ENCODE measurements at places on chromosomes 1 and 21.

- peak; percentile 10 for DNase-seq
Measured at GRCh38 chr1:29655945-29656850, 419.9 kb downstream of the PTPRU start.

DNA sequence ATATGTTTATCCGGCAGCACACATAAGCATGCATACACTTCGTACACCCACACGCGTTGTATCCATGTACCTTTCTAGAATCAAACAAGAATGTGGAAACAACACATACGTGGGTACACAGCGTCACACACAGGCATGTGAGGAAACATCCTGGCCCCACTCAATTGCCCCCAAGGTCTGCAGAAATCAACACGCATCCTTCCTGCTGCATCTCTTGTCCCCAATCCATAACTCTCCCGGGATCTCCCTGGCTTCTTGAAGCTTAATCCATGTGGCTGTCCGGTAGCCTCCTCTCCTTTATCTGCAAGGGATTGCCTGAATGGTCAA, 5.5 kb upstream of the TBX15 start:
- no peak for DNase-seq

DNA sequence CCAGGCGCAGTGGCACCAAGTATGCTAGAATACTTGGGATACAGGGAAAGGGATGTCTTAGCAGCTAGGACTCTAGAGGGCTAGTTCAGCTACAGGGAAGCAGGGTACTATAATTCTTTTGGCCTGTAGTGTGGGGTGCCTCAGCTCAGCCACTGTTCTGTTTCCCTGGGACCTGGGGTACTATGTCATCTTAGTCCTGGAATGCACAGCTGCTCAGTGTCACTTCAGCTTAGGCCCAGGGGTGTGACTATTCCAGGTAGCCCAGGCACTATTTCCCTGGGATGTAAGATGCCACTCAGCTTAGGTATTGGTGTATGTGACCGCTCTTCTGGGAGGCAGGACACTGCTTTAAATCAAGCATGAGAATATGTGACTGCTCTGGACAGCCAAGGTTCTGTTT, 34.1 kb downstream of the RGSL1 start:
- DNase-seq = no peak

GRCh38 chr1:150186789-150187559, 37.3 kb downstream of the PLEKHO1 start:
- DNase-seq = no peak

DNA sequence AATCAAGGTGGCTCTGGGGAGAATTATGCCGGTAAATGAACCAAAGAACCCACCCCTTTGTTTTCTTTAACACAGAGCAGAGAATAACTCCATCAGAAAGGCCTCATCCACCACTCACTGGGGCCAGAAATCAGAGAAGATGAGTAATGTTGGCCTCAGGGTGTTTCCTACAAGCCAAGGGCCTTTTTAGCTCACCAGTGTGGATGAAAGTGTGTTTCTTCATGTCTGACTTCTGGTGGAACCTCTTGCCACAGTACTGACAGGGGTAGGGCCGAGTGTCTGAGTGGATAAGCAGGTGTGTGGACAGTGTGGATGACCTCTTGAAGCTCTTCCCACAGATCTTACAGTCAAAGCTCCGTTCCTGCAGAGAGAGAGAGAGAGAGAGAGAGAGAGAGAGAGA, 8.3 kb downstream of the GFI1 start:
- DNase-seq = no peak

- DNase-seq = no peak
Measured at GRCh38 chr1:212520746-212521145, 87.8 kb upstream of the ATF3 start.

GRCh38 chr1:36156329-36157114, 562 bp downstream of the MAP7D1 start:
- DNase-seq = peak; percentile 71

DNA sequence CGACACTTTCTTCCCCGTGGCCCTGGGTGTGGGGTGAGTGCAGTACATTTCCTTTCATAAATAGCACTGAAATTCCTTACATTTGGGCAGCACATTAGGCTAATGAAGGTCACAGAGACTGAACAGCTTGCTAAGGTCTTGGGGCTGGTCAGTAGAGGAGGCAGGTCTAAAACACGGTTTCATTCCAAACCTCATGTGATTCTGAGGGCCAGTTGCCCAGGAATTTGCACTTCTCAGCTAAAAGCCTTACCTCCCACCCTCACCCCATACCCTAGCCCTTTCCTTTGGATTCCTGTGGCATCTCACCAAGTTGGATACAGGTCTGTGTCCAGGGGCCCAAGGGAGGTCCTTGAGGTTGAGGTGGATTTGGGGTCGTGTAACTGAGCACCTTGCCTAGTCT, 147.8 kb upstream of the CD34 start:
- no peak for DNase-seq

Measured in stimulated activated CD4-positive, alpha-beta T cell treated with anti-CD3 and anti-CD28 coated beads, Interleukin-2, amount 100 ng/mL, for 24 hours (primary cell).